ENCODE measurements at places on chromosomes 4 and X. TPM values are rescaled to one million over a fixed set of nuclear protein-coding genes. Genes with fewer than 3 reads are reported as not detected.

The GYG2 gene
- total RNA-seq = 5.1 TPM

The SLC26A1 gene
- total RNA-seq = 0.14 TPM

The PPP2R3B gene
- total RNA-seq = 23.5 TPM

The AKAP14 gene
- total RNA-seq = not detected

The CD40LG gene
- total RNA-seq = not detected

The BCOR gene
- 25.7 TPM for total RNA-seq

The CCNQ gene
- 40.9 TPM for total RNA-seq

The MTCP1 gene
- 23.3 TPM for total RNA-seq

The FBXW7 gene
- total RNA-seq = 4.6 TPM

The PRSS12 gene
- 0.14 TPM for total RNA-seq

The MCF2 gene
- total RNA-seq = 0.12 TPM

The UGT2B10 gene
- 0.06 TPM for total RNA-seq

The TMPRSS11F gene
- not detected for total RNA-seq

The MFSD8 gene
- total RNA-seq = 16.3 TPM

The HPGD gene
- total RNA-seq = 81.0 TPM

The HS3ST1 gene
- total RNA-seq = 0.60 TPM

The AGA gene
- total RNA-seq = 18.7 TPM

The SORBS2 gene
- 0.85 TPM for total RNA-seq

The GRPEL1 gene
- 64.3 TPM for total RNA-seq

The NCAPG gene
- 29.0 TPM for total RNA-seq

The GJB1 gene
- total RNA-seq = not detected

The DCHS2 gene
- not detected for total RNA-seq

The FAM9B gene
- total RNA-seq = not detected

The RBM46 gene
- not detected for total RNA-seq

The TRMT2B gene
- total RNA-seq = 16.2 TPM

The CTSO gene
- total RNA-seq = 1.3 TPM

The ANKRD17 gene
- total RNA-seq = 20.0 TPM

The TEX13D gene
- not detected for total RNA-seq

The SPIN3 gene
- 6.3 TPM for total RNA-seq

The BOD1L1 gene
- 14.8 TPM for total RNA-seq

The CCDC120 gene
- total RNA-seq = 2.7 TPM

The OPRPN gene
- not detected for total RNA-seq

The TBX22 gene
- total RNA-seq = not detected

The PABPC5 gene
- not detected for total RNA-seq
